ENCODE measurements at places on chromosomes 3 and 15.

DNA sequence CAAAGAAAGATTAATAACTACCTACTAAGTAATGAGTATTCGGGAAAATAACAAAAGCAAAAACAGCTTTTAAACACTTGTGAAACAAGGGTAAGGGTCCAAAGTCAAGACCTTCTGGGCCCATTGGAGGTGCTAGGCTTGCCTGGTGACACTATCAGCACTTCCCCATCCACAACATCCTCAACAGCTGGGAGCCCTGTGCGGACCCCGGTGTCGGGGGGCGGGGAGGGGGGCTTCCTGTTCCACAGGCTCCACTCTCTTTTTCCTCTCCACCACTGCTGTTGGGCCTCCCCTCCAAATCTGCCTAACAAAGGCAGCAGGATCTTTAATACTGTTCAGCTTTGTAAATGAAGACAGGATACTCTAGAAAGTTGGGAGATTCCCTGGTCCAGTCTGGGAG lies 21.6 kb downstream of the NGRN start:
- DNase-seq = no peak

DNA sequence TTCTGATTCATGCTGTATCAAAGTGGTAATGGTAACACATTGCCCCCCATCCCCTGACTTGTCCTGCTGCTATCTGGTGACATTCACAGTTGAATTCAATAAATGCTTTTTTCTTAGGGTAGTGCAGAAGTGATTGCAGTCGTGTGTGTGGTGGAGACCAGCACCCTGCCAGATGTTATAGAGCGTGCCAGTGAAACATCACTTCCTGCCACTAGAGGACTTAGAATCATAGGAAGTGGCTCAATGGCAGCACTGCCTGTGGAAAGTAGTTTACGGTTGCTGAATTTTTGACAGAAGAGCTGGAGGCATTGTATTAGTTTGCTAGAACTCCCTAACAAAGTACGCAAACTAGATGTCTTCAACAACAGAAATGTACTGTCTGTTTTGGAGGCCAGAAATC lies 37.4 kb upstream of the P2RY12 start:
- no peak for DNase-seq

- no peak for DNase-seq
These were observed 15.7 kb downstream of the KLF13 start for GRCh38 chr15:31342381-31342780.

DNA sequence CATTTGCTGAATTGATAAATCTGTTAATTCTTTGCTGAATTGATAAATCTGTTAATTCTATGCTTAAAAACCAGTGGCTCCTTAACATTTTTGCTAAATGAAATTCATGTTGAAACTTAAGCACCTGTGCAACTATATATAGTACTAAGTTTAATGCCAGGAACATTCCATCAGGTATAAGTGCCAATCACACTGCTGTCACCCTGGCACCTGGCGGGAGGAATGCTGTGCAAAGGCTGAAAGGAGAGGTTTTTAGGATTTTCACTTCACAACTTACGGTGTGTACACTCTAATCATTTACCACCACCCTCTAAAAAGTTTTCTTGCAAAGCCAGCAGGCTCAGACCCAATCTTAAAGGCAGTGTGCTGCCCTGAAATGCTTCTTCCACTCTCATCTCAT lies 33.5 kb upstream of the MYO5C start:
- no peak for DNase-seq

GRCh38 chr3:10466186-10466585 lies 39.2 kb downstream of the ATP2B2 start:
- DNase-seq = no peak

GRCh38 chr15:25790000-25790660 lies 73.0 kb downstream of the ATP10A start:
- DNase-seq = no peak

GRCh38 chr3:29716213-29716612 lies 435.3 kb downstream of the RBMS3 start:
- no peak for DNase-seq

GRCh38 chr3:88758676-88759075 lies 348.7 kb upstream of the EPHA3 start:
- no peak for DNase-seq

DNA sequence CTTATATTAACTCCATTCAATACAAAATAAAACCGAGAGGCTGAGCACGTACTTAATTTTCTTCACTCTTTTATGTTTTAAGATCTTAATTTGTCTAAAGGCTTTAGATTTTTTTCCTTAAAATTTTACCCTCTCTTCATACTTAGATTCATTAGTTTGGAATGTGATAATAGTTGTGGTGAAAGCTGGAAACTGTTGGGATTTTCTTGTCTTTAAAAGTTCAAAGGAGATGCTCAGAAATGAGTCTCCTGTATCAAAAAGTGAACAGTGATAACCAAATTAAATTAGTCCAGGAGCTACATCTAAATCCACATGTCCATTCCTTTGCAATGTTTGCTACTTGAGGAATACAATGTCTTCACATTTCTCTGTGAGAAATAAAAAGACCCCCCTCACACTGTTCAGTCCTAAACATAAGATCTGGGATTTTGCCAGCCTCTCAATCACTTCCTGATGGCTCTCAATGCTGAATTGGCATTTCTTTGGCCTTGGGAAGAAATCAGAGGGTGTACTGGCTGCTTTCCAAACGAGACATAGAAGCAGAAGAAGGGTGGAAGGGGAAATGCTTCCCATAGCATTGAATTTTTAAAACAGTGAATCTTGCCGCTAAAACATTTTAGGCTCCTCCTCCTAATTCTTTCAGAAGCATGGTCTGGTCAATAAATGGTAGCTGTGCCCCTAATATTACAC lies 245.0 kb downstream of the SHOX2 start:
- DNase-seq = no peak

DNA sequence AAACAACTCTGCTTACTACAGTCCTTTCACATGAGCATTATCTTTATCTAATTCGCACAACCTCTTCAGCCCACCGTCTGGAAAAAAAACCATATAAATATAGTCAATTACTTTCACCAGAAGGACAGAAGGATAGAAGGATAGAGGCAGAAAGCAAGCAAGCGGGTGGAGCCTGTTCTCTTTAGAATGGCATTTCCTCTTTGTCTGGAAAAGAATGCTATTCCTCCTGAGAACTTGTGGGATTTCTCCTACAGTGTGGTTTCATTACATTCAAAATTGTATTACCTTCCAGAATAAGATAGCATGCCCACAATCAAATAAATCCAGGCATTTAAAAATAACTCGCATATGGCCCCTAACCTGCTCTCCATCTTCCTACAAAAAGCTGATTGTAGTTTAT lies 23.1 kb downstream of the SLC30A4 start:
- DNase-seq = no peak

- DNase-seq = no peak
These were observed 23.9 kb downstream of the ALDH1L1 start for GRCh38 chr3:126156468-126156867.

Data from stimulated activated CD8-positive, alpha-beta memory T cell treated with anti-CD3 and anti-CD28 coated beads, Interleukin-7, amount 100 ng/mL, for 1 hour (primary cell).